ENCODE measurements at places on chromosomes 5 and 9. TPM values are rescaled to one million over a fixed set of nuclear protein-coding genes. Genes with fewer than 3 reads are reported as not detected.

DNA sequence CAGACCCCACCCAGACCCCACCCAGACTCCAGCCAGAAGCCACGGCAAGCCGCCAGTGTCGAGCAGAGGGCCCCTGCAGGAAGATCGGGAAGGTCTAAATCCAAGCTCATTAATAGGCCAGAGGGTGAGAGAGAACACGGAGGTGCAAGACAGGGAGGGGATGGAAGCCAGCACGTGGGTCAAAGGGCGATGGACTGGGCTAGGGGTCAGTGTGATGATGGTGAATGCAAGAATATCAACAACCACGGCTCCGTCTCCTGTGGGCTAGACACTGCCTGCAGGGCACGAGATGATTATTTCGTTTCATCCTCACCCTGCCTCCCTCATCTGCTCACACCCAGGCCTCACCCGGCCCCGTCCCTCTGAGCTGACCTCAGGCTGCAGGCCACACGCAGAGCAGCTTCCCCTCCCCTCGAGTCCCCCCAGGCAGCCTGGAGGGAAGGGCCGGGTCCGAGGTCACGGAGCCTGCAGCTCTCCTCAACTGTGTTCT, 122.0 kb downstream of the COL23A1 start:
- H3K27ac ChIP-seq: no peak overlapping the region
- DNase-seq: no peak
- no peaks in the 10 kb centered on the region for H3K36me3 ChIP-seq
- no peak overlapping the region for H3K4me3 ChIP-seq

SLC1A1 gene
- 8.3 TPM for total RNA-seq

- no peak overlapping the region for H3K4me3 ChIP-seq
- no peak overlapping the region for H3K27ac ChIP-seq
- no peaks in the 10 kb centered on the region for H3K4me1 ChIP-seq
- no peak for DNase-seq
- no peaks in the 10 kb centered on the region for H3K36me3 ChIP-seq
- no peaks in the 10 kb centered on the region for H3K27me3 ChIP-seq
These were observed 6.6 kb downstream of the CWC27 start for GRCh38 chr5:64775291-64775690.

- no peak for DNase-seq
- H3K27me3 ChIP-seq: peaks cover 2% of the 10 kb centered on the region
- no peak overlapping the region for H3K4me3 ChIP-seq
These were observed 143.7 kb downstream of the FSTL4 start for GRCh38 chr5:133468596-133468995.

FBXL7 gene
- 32.2 TPM for total RNA-seq

DNA sequence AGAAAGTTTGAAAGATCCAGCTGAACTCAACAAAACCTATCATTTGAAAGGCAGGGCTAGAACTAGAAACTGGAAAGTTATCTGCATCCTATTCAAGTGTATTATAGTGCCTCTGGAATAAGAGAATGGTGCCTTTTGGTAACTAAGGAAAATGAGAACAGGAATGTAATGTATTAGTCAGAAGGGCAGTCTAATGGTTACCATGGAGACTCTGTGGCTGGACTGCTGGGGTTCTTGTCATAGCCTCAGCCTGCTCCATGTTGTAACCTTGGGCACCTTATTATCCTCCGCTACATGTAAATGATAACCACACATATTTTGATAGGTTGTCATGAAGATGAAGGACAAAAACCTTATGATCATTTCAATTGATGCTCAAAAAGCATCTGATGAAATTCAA, 24.6 kb upstream of the IFNB1 start:
- no peaks in the 10 kb centered on the region for H3K36me3 ChIP-seq
- H3K27ac ChIP-seq: no peak overlapping the region
- H3K27me3 ChIP-seq: no peaks in the 10 kb centered on the region
- no peak for DNase-seq

GRCh38 chr5:55597014-55597981, 62.5 kb upstream of the PLPP1 start:
- no peaks in the 10 kb centered on the region for H3K36me3 ChIP-seq
- H3K27ac ChIP-seq: no peak overlapping the region
- H3K4me3 ChIP-seq: no peak overlapping the region
- H3K4me1 ChIP-seq: peaks cover 27% of the 10 kb centered on the region
- no peaks in the 10 kb centered on the region for H3K27me3 ChIP-seq

DNA sequence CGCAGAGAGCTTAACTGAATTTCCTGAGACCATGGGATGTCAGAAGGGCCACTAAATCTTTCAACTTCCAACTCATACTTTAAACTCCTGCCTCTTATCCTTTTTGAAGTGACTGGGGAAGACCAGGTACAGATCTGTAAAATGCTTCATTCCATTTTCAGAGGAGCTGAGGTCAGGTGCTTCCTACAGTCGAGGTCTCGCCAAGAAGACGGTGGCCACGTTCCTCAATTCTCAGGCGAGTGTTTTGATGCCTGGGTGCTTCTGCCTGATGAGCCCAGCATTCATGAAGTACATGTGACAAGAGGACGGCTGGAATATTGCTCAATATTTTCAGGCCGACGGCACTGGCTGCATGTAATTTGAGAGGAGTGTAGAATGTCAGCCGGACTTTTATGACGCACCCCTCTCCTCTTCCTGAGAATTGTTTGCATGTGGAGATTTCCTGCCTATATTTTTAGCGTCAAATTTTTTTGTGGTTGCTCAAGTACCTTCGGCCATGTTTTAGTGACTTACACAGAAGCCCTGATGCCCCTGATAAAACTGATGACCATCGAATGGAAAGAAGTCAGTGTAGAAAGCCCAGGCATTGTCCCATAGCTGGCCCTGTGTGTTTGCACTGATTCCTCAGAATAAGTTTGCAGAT, 38.8 kb upstream of the GLRX start:
- H3K36me3 ChIP-seq: no peaks in the 10 kb centered on the region
- H3K27ac ChIP-seq: peak overlapping the region; percentile 98
- peak overlapping the region; percentile 16 for H3K4me3 ChIP-seq
- DNase-seq: peak; percentile 97
- H3K4me1 ChIP-seq: peaks cover 58% of the 10 kb centered on the region

- no peaks in the 10 kb centered on the region for H3K36me3 ChIP-seq
- no peak overlapping the region for H3K27ac ChIP-seq
- no peaks in the 10 kb centered on the region for H3K27me3 ChIP-seq
- DNase-seq: no peak
- H3K4me3 ChIP-seq: no peak overlapping the region
These were observed 15.3 kb upstream of the TRPM3 start for GRCh38 chr9:71136696-71137095.

DNA sequence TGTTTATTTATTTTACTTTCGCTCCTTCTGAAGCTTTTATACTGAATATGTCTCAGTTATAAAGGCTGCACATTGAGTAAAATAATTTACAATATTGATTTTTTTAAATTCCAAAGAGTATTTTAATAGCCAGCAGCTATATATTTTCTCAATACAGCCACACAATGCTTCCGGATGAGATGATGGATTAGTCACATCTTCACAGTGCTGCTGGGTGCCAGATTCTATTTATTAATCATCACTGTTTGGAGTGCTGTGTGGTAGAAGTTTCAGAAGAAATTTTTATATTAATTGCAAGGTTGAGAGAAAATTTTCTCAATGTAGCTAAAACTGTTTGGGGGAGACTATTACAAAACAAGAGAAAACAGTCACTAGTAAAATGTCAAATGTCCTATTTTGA, 989.8 kb downstream of the TLE4 start:
- no peaks in the 10 kb centered on the region for H3K27me3 ChIP-seq
- H3K36me3 ChIP-seq: no peaks in the 10 kb centered on the region
- DNase-seq: no peak

SPATA31E1 gene
- total RNA-seq: not detected

DNA sequence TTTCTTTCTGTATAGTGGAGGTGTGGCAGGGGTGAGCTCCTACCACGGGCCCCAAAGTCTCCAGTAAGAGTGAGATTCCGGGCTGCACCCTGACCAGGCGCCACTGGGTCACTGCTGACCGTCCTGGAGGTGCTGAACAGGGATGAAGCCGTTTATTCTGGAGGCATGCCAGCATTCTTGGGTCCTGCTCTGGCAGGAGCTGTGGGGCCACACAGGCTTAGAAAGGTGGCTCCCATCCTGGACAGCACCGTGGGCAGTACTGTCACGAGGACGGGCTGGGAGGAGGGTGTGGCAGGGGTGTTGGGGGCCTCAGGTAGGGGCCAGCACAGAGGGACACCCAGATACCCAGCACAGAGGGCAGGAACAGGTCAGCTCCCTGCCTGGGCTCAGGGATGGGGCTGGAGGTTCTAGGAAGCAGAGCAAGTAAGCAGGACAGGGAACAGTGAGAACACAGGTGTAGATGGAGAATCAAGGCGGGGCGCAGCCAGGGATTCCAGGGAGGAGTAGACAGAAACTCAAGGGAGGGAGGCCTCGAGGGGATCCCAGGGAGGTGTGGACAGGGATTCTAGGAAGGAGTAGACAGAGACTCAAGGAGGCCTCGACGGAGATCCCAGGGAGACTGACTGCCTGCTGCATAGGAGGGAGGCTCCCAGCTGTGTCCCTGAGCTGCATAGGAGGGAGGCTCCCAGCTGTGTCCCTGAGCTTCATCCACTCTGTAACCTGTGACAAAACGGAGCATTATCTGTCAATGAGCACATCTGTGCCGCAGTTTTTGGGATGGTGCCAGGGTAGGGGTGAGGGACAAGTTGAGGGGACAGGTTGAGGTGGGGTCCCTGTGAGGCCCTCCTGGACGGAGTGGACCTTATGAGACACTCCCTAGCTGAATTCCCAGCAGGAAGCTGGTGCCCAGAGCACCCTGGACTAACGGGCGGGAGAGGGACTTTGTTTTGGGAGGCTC, 1.1 kb upstream of the PLEKHG4B start:
- H3K36me3 ChIP-seq: no peaks in the 10 kb centered on the region
- no peak overlapping the region for H3K4me3 ChIP-seq
- no peak overlapping the region for H3K27ac ChIP-seq
- H3K4me1 ChIP-seq: no peaks in the 10 kb centered on the region
- no peak for DNase-seq
- H3K27me3 ChIP-seq: peaks cover 28% of the 10 kb centered on the region

DNA sequence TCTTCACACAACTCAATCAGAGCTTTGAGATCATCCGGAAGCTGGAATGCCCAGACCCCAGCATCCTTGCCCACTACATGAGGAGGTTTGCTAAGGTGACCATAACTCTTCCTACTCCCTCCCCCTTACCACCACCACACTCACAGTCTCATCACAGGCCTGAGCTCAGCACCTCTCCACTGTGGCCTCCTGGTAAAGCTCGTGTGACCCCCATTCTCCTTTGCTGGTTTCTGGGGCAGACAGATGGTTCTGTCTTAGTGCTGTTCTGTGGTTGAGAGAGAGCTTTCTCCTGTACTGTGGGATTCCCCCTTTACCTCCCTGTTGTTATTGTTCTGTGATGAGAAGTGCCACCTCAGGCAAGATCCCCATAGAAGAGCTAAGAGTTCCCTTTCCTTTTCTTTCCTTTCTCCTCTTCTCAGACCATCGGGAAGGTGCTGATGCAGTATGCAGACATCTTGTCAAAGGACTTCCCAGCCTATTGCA, 92.7 kb upstream of the RUSC2 start:
- H3K36me3 ChIP-seq: peaks cover 6% of the 10 kb centered on the region
- H3K4me3 ChIP-seq: no peak overlapping the region
- no peak overlapping the region for H3K27ac ChIP-seq
- H3K4me1 ChIP-seq: no peaks in the 10 kb centered on the region
- no peaks in the 10 kb centered on the region for H3K27me3 ChIP-seq

DNA sequence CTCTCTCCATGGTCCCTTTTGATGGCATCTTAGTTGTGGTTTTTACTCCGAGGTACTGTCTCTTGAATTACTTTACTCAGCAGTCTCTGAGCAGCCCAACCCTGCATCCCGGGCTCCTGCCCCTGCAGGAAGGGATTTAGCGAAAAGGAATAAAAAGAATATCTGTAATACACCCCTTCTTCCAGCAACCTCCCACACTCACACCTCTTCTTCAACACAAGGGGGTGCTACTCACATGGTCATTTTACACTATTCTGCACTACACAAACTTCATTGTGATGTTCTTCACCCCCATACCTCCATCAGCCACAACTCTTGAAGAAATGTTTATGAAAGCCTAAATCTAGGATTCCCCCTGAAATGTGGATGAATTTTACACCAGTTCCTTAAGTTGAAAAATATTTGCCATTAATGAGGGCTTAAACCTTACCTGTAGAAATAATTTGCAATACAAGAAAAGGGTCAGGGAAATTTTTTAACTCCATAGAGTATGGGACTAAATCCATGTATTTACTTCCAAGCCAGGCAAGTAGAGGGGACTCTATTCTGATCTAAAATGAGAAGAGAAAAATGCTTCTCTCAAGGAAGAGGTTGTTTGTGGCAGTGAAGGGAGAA, 26.0 kb downstream of the TPD52L3 start:
- H3K4me3 ChIP-seq: no peak overlapping the region
- DNase-seq: peak; percentile 72
- no peaks in the 10 kb centered on the region for H3K27me3 ChIP-seq
- H3K27ac ChIP-seq: no peak overlapping the region
- H3K4me1 ChIP-seq: peaks cover 4% of the 10 kb centered on the region

DNA sequence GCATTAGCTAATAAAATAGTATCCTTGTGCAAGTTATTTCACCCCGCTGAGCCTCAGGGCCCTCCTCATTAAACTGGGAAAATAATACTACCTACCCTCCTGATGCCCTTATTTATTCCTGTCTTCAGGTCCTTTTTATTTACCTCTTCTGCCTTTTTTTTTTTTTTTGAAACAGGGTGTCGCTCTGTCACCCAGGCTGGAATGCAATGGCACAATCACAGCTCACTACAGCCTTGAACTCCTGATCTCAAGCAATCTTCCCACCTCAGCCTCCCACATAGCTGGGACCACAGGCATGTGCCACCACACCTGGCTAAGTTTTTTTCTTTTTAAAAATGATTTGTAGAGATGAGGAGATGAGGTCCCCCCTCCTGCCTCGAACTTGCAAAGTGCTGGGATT, 20.9 kb downstream of the HBEGF start:
- H3K36me3 ChIP-seq: no peaks in the 10 kb centered on the region
- H3K27me3 ChIP-seq: no peaks in the 10 kb centered on the region
- H3K4me3 ChIP-seq: no peak overlapping the region
- no peak overlapping the region for H3K27ac ChIP-seq

ANKRD55 gene
- total RNA-seq: 2.1 TPM

DNA sequence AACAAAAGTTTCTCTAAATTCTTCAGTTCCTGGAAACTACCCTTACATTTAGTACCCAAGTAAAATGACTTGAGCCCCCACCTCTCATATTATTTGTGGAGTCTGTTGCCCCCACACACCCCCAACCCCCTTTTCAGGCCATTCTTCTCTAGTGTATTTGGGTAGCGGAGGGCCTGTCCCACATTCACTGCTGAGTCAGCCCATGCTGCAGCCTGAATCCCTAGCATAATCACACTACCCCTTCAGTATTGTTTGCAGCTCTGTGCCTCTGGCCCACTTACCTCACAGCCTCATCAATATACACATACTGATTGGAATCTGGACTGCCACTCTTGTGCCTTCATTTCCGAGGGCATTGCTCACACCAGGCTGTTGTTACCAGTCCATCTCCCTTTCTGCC, 26.8 kb downstream of the RGS7BP start:
- H3K27ac ChIP-seq: no peak overlapping the region
- peaks cover 9% of the 10 kb centered on the region for H3K4me1 ChIP-seq
- DNase-seq: no peak

GRCh38 chr9:71213633-71214032, 92.2 kb upstream of the TRPM3 start:
- no peak overlapping the region for H3K27ac ChIP-seq
- H3K4me1 ChIP-seq: no peaks in the 10 kb centered on the region
- no peaks in the 10 kb centered on the region for H3K36me3 ChIP-seq
- H3K4me3 ChIP-seq: no peak overlapping the region
- H3K27me3 ChIP-seq: no peaks in the 10 kb centered on the region
- no peak for DNase-seq
